Amniotic stem cell (primary cell): ENCODE measurements at places on chromosomes 7 and 10.
A peak's percentile ranks its signal among the peaks of the same experiment; 100 is the strongest.

DNA sequence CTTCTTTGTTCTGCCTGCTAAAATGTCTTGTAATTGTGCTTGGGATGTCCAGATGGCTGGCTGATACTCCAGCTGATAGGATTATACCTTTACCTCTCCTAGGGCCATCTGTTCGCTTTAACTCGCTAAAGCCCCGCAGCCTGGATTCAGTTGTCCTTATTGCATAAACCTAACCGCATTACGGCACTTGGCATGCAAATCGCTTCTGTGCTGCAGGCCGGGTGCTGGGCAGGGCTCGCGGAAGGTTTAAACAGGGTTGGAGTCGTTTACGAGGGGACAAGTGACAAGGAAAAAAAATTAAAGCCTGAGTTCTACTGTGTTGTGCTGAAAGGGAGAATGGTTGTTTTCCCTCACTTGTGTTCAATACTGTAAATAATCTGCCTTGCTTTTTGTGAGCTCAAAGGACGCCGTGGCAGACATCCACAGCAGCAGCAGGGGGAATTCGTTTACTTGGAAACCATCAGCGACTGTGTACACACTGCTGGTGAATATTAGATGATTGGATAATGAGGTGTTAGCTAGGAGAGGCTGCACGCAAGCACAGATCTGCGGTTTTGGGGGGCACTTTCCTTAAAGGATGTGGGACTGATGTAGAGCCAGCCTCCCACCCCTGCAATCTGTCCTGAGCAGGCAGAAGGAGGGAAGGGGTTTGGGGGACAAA, 93.0 kb downstream of the EBF3 start:
- no peak for DNase-seq

GRCh38 chr7:132526111-132526740, 50.0 kb downstream of the PLXNA4 start:
- DNase-seq = no peak

DNA sequence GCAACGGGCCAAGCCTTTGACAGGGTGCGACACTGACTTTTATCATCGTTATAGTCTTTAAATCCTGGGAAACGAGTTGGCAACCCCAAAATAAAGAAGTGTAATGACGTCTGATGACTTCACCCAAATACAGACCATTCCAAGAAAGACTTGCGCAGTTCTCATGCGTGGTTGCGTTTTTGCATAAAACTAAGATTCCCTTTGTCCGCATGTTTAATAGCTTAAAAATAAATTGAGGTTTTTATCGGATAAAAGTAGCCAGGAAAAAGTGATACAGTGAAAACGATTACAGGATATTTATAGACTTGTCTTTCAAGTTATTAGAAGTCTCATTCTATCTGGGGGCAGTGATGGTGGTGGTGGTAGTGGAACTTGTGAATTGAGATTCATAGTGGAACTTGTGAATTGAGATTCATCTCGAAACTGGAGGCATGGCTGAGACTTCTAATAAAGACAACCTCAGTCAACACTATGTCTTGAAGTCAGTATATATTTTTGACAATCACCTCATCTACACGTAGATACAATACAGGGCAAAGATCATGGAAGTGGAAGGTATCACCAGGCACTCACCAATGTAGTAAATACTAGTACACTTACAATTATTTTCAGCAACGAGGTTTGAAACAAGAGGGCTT, 1.2 kb upstream of the NAMPT start:
- no peak for DNase-seq

- peak; percentile 84 for DNase-seq
Measured at GRCh38 chr10:79333513-79333912, 13.8 kb upstream of the PPIF start.

DNA sequence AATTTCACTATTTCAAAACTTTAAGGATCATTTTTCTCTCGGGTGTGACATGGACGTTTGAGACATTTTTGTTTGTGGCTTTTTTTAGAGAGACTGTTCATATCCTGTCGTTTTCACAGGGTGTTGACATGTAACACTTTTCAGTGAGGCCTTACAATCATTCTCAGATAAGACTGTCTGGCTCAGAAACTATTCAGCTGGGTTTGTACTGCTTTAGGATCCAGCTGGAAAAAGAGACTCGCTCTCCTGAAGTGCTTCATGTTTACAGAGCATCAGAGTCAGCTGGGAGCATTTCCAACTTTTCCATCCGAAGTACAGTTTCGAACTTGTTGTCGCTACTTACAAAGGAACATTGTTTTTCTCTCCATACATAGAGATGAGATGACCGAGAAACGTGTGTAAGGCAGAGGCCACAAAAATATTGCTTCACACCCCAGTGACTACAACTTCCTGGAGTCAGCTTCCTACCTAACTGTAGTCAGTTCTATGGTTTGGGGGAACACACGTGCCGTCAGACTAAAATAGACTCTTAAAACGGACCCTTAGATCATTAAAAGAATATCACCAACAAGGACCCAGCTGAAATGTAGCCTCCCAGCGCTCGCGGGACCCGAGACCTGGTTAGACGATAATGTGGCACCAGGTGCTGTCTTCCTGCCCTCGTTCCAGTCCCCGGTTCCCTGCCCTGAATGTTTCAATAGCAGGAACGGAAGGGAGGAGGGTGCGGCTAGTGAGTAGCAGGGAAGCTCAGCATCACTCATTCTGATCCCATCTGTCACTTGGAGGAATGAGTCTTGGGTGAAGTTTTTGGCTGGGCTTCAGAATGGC, 78.0 kb downstream of the MKI67 start:
- no peak for DNase-seq

- DNase-seq = no peak
Measured at GRCh38 chr7:110774071-110774470, 316.9 kb upstream of the LRRN3 start.

- no peak for DNase-seq
Measured at GRCh38 chr10:113261161-113261560, 291.7 kb upstream of the HABP2 start.

GRCh38 chr7:108452707-108453106, 3.5 kb downstream of the NRCAM start:
- DNase-seq = no peak

DNA sequence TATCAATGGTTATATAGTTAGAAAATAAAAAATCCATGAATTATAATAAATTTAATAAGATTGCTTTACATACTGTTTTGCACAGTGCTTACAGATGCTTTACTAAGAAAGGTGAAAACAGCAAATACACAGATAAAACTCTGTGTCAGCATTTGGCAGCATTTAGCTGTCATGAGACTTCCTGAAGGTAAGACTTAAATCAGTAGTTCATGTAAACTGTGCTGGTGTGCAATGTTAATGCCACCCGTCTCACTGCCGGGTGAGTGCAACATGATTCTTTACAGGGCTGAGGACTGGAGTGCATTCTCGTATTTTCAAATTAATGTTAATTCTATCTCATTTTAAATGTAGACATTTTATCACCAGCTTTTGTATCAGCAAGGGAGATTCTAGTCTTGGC, 326.2 kb upstream of the POT1 start:
- DNase-seq = no peak

- DNase-seq = no peak
Measured at GRCh38 chr7:94412762-94413322, 18.1 kb downstream of the COL1A2 start.
